ENCODE measurements at places on chromosomes 6 and 20.

DNA sequence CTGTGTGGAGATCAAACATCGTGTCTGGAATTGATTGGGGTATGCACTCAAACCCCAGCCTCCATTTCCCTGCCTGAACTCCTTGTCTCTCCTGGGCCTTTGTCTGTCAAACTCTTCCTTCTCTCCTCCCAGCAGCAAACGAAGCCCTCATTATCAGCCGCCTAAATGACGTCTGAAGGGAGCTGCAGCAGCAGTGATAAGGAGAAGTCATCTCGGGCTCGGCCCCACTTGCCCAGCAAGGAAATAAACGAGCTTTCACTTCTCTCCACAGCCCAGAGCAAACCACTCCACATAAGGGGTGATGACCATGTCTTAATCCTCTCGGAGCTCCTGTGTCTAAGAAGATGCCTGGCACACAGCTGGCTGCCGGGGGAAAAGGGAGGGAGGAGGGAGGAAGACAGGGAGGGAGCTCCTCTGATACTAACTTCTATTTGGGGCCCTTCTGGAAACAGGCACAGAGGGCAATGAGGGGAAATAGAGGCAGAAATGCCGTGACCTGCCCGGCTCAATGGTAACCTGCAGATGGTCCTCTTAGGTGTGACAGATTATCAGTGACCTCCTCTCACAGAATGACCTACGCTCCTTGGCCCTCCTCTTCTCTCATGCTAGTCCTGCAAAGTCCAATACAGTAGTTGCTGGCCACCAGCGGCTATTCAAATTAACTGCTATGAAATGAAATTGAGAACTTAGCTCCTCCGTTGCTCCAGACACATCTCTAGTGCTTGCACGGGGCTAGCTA is 100.4 kb downstream of the PXDC1 start:
- DNase-seq = no peak

- no peak for DNase-seq
Observed at GRCh38 chr6:29563435-29563965, 4.0 kb upstream of the UBD start.

GRCh38 chr6:145802141-145802540 is 12.5 kb downstream of the FBXO30 start:
- DNase-seq = no peak

- DNase-seq = no peak
Observed at GRCh38 chr20:21613512-21613911, 92.0 kb upstream of the PAX1 start.

- no peak for DNase-seq
Observed at GRCh38 chr6:90753820-90754643, 167.2 kb upstream of the MAP3K7 start.

DNA sequence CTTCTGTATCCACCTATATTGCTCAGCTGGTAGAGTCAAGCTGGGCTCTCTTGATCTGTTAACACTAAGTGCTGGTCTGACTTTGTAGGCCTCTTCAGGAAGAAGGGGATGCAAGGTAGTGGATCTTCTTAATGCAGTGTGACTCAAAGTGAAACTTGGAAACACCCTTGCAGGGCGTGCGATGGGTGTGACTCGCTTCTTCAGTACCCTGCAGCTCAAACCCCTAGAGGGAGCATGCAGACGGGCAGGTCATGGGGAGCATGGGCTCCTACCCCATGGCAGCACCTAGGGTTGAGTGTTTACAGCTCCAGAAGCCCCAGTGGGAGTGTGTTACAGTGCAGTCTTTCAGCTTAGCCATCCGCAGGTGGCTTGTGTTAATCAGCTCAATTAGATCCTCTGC is 757 bp upstream of the SAMD3 start:
- no peak for DNase-seq

DNA sequence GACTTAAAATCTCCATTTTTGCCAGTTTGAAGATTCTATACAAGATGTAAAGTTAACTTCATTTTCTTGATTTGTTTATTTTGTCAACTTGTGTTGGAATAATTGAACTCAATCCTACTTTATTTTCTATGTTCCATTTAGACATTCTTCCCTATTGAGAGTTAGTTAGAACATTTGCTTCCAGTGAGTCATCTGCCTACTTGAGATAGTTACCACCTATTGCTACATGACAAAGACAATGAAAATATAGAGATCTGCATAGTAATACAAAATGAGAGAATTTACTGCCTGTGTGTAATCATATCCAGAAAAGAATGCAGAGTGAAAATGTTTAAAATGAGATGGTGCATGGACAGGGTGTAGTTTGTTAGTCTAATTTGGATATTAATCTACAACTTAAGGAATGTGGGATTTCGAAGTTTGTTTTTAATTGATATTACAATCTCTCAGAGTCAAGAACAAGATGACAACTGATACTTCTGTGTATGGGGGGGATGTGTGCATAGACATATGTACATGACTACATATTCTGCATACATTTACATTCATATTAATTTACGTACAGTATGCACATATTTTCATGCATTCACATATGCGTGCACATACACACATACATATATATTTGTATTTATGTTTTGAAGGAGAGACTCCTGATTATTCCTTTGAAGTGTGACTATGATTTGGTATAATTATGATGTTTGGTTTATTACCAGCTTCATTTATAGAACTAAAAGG is 420.1 kb downstream of the NKAIN2 start:
- DNase-seq = peak; percentile 49

DNA sequence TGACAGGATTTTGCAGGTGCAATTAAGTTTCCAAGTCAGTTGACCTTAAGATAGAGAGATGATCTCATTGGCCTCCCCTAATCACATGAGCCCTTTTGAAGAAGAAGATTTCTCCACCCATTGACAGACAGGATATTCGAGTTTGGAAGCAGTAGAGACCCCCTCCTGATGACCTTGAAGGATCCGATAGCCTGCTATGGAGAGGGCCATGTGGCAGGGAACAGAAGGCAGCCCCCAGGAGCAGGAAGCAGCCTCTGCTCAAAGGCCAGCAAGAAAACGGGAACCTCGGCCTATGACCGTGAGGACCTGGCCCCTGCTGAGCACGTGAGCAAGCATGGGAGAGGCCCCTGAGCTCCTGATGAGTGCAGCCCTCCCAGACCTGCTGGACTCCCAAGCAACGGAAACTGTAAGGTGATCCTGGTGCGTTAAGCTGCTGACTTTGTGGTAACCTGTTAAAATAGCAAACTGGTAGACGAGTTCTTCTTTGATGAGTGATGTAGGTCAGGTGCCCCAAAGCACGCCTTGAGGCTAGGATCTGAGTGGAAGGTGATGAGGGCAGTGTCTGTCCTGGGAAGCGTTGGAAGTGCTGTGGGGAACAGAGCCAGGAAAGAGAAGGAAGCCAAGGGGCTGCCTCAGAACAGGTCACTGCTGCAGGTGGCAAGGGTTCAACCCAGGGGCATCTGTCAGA is 18.5 kb upstream of the TUBB2A start:
- DNase-seq = no peak
